ENCODE measurements at places on chromosomes 12 and 14. TPM values are rescaled to one million over a fixed set of nuclear protein-coding genes. Genes with fewer than 3 reads are reported as not detected.

- no peak for DNase-seq
These were observed 411.8 kb downstream of the NPAS3 start for GRCh38 chr14:33350366-33350990.

DNA sequence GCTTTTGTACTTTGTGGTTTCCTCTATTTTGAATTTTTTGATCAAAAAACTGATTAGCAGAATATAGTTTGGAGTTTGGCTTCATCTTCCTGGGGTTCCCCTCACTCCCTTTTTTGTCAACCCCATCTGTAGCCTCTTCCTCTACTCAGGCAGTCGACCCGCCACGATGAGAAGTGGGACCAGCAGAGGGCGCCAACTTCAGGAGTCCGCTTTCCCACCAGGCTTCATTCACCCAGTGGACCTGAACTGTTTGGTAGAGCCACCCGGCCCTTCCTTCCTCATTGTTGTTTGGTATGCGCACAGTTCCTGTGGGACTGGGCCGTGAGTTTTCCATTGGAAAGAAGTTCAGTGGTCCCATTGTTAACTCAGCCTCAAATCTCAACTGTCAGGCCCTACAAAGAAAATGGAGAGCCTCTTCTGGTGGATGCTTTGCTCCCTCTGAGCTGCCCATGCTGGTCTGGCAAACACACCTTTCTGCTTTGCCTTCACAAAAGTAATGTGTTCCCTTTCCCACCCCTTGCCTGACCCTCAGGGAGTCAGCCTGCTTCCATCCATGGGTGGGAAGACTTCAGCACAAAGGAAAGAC, 21.7 kb downstream of the TMBIM6 start:
- peak; percentile 63 for DNase-seq

- DNase-seq = no peak
These were observed 11.6 kb upstream of the HAL start for GRCh38 chr12:96007729-96008128.

- no peak for DNase-seq
These were observed 42.9 kb upstream of the AP4S1 start for GRCh38 chr14:30982533-30982932.

DNA sequence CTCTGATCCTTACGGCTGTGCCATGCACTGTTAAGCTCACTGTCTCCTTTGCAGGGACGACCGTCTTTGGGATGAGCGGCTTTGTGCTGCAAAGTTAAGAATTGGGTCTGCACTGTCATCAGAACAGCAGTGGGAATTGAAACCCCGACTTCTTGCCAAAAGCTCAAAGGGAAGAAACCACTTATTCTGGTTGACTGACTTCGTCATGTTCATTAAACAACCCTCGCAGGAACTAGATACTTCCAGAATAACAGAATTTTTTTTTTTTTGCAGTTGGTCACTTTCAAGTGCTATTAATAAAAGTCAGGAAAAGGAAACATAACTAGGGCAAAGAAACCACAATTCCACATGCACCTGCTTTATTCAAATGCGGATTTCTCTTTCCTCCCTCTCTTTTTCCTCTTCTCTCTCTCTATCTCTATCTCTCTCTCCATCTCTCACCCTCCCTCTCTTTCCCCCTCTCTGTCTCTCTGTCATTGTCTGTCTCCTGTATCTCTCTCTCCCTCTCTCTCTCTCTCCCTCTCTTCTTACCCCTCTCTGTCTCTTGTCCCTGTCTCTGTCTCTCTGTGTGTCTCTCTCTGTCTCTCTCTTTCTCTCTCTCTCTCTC, 12.3 kb upstream of the GLT1D1 start:
- no peak for DNase-seq

DNA sequence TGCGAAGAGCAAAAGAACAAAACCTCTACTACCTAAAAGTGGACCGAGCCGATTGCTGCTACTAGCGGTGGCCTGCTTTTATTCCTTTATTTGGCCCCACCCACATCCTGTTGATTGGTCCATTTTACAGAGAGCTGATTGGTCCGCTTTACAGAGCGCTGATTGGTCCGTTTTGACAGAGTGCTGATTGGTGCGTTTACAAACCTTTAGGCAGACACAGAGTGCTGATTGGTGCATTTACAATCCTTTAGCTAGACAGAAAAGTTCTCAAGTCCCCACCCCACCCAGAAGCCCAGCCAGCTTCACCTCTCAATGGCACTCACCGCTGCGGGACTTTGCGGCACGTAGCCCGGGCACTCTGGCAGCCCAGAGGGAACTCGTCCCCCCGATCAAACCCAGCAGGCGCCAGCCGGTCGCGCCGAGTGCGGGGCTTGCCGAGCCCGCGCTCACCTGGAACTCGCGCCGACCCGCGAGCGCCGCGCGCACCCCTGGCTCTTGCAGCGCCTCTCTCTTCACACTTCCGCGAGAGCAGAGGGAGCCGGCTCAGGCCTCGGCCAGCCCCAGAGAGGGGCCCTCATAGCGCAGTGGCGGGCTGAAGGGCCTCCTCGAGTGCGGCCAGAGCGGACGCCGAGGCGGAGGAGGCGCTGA, 8.7 kb upstream of the FGD4 start:
- no peak for DNase-seq

- no peak for DNase-seq
These were observed 4.8 kb downstream of the PHB2 start for GRCh38 chr12:6965714-6966113.

GRCh38 chr14:43362586-43362985, 1144.5 kb downstream of the FSCB start:
- no peak for DNase-seq

DNA sequence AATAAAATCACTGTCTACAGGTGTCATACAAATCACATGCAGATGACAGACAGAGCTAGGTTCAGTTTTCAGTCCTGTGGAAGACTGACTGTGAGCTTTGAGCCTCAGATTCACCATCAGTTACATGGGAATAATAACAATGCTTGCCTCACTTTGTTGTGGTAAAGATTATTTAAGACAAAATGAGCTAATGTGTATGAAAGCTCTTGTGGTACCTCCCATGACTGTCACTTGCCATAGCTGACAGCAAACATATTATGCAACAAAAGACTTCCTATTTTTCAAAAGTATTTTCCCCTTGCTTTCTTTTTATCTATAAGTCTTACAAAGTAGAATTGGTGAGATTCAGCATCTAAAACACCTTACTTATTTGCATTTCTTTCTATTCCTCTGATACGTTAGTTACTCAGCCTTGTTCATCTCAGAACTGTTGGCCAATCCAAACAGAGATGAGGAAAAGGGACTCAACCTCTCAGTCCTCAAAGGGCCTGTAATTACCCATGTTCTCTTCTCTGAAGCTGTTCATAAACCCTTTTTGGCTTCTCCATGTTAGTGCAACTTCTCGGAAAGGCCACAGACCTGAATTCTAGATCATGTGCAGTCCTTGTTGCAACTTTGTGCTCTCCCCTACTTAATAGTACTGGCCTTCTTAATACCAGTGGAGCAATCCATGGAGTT, 8.8 kb upstream of the DDHD1 start:
- DNase-seq = no peak

GRCh38 chr12:115660211-115660805, 617.2 kb downstream of the MED13L start:
- DNase-seq = no peak

- DNase-seq = peak; percentile 46
These were observed 17.5 kb downstream of the MTRFR start for GRCh38 chr12:123250471-123251383.

DNA sequence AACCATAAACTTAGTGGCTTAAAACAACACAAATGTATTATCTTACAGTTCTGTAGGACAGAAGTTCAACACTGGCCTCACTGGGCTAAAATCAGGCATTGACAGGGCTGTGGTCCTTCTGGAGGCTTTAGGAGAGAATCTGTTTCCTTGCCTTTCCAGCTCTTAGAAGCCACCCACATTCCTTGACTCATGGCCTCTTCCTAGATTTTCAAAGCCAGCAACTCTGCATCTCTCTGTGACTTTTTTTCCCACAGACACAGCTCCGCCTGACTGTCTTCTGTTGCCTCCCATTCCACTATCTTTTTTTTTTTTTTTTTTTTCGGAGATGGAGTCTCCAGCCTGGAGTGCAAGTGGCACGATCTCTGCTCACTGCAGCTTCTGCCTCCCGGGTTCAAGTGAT, 11.8 kb upstream of the NFATC4 start:
- DNase-seq = no peak

- DNase-seq = no peak
These were observed 3.4 kb downstream of the ACTN1 start for GRCh38 chr14:68975667-68976066.

DNA sequence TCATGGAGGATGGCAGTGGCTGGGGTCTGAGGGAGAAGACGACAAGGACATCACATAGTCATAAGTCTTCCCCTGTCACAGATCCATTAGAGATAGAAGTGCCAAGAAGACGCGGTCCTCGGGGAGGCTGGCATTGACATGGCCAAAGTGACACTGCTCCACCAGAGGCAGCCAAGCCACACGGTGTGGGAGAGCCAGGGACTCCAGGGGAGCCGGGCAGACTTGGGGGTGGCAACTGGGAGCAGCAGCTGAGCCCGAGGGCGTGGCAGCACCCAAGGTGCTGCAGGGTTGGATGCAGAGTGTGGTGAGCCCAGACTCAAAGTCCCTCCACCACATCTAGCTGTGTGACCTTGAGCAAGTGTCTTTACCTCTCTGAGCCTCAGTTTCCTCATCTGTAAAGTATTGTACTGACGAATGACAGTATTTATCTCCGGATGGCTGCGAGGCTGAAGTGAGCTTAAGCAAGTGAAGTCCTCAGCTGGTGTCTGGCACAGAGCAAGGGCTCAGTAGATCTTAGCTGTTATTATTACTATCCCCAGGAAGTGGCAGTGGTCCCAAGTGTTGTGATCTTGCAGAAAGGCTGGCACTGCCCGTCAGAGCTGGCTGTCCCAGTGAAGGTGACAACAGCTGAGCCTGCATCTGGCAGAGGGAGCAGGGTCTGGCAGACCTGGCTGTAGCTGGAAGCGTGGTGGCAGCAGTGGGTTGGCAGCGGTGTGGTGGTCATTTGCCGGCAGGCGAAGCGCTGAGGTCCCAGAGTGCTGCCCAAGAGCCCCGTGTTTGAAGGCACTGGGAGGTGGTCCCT, 54.9 kb downstream of the ZNF664 start:
- DNase-seq = no peak

- DNase-seq = no peak
These were observed 24.2 kb downstream of the OR6C68 start for GRCh38 chr12:55516391-55516790.

GRCh38 chr12:25208554-25208953, 13.5 kb downstream of the ETFRF1 start:
- DNase-seq = no peak

DNA sequence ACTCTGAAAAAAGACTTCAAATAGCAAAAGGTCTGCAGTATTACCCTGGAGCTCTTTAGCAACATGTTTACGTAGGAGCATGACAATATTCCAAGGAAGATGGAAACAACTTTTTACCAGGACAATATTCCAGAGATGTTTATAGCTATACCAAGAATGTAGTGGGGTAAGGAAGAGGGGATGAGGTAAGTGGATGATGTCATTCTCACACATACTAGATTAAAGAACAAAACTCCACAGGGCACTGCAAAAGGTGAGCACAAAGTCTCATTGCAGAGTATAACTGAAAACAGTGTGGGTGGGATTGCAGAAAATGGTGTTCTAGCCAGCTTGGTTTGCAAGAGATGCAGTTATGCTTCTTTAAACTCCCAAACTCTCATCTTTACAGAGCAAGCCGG, 8.4 kb downstream of the CMTM5 start:
- DNase-seq = no peak

- DNase-seq = no peak
These were observed 53.8 kb downstream of the TRIM9 start for GRCh38 chr14:51041108-51041531.

DNA sequence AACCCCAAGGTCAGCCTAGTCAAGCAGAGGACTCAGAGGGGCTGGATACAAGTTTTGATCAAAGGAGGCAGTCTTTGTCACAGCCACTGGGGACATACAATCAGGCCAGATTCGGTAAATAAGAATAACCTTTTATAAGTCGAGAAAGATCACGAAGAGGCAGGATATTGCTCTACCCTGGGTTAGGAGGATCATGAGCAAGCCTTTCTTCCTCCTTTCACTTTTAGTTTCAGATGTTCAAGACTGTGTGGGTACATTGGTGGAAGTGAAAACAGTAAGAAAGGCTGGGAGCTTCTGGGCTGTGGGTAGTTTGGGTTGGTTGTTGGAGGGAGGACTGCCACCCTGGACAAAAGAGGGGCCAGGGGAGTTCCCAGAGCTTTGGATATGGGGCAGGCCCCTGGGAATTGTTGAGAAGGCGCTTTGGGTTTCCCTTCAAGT, 127.7 kb downstream of the SNAPC1 start:
- peak; percentile 19 for DNase-seq

- no peak for DNase-seq
These were observed 9.2 kb upstream of the NOS1 start for GRCh38 chr12:117370588-117370987.

DNA sequence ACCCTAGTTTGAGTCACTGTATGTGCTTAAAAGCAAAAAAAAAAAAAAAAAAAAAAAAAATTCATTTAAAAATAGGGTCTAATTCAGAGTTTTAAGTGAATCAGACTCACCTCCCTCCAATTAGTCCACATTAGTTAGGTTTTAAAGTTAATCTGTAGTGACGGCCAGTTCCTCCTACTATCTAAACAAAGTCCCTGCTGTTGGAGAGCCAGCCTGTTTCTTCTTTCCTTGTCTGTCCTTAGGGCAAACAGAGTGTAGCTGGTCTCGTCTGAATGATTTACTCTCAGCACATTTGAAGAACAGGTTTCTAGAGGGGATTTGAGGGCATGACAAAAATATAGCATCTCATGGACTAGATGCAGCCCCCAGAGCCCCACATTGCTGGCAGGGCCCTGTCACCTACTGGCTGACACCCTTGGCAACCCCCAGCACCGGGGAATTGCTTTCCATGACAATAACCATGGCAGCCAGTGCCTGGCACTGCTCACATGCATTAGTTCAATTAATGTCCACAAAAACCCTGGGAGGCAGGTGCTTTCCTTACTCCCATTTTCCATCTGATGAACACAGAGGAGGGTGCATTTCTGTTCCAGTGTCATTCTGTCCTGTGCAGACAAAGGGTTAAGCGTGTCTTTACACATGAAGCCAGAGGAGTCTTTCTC, 138.3 kb downstream of the PLXNC1 start:
- DNase-seq = no peak

DNA sequence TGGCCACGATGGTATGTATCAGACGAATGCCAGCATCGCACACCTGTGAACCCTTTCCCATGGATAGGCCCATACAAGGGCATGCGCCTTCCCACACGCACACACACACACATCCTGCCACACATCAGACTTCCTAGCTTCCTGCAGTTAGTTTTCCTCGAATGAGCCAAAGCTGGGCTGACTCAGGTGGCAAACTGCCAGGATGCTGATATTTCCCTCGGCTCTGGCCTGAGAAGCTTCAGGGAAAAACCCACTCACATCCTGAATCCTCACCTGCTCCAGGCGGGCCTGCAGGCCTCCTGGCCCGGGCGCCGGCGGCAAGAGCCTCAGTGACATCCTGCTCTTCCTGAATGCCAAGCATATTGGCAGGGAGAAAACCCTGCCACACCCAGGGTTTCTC, 22.4 kb downstream of the CALM1 start:
- no peak for DNase-seq

GRCh38 chr14:103194256-103195045, 71.2 kb downstream of the TNFAIP2 start:
- no peak for DNase-seq

GRCh38 chr12:114841557-114842251, 157.7 kb upstream of the TBX3 start:
- DNase-seq = no peak

Gene KRT75
- not detected for total RNA-seq

Gene GYS2
- not detected for total RNA-seq

Gene RBM19
- 86.0 TPM for total RNA-seq

Gene NR1H4
- not detected for total RNA-seq

Gene CD9
- 3.4 TPM for total RNA-seq
